ENCODE measurements at places on chromosomes 16 and 17.

DNA sequence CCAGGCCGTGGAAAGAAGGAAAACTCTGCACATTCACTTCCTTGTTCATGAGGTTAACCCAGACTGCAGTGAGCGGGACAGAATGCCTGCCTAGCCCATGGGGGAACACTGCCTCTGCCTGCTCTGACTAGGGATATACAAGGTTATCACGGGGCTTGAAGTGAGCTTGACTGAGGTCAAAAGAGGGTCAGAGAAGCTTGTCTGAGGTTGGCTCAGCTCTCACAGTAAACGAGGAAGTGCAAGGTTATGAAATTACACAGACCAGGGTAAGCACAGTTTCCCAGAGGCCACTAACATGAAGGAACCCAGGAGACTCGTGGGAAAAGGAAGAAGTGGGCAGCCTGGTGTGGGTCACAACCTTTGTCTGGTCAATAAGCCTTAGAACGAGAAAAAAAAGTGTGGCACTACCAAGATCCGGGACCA is 28.7 kb downstream of the HIC1 start:
- DNase-seq = no peak

- DNase-seq = no peak
These were observed 368.5 kb downstream of the KIF2B start for GRCh38 chr17:54191261-54191660.

GRCh38 chr16:83117810-83118209 is 491.0 kb downstream of the CDH13 start:
- no peak for DNase-seq

DNA sequence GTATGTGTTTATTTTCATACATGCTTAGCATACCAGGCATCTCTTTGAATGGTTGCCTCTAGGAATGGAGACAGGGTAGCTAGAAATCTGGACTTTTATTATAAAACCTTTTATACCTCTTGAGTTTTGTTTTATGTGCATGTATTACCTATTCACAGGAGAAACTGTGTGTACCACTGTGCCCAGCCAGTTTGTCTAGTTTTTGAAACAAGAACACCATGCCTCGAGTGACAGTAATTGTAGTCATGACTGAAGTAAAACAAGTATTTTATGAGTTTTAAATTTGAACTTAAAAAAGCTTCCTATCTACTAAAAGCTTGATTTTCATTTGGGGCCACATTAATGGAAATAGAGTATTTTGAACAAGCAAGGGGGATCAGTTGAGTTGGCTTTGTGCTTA is 57.4 kb downstream of the SNTB2 start:
- DNase-seq = no peak

DNA sequence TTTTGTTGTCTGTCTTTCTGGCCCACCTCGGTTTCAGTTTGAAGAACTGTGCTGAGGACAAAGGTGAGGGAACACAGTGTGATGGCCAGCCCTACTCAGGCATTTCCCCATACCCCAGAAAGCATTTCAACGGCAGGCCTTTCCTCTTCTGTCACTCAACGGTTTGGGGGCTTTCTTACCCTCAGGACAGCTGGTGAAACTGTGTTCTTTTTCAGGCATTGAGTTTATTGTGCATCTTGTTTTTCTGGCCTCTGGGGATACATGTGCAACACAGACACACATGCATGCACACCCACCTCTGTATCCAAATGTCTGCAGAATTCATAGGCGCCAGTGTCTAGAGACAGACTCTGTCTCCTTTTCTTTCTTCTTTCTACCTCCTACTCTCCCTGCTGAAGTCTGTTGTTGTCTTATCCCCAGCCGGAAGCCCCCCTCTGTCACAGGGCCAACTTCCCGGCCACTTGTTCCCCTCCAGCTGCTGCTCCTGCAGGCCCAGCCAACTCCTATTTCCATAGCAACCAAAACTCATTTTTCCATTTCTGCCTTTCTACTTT is 17.0 kb downstream of the CHD9 start:
- DNase-seq = no peak

DNA sequence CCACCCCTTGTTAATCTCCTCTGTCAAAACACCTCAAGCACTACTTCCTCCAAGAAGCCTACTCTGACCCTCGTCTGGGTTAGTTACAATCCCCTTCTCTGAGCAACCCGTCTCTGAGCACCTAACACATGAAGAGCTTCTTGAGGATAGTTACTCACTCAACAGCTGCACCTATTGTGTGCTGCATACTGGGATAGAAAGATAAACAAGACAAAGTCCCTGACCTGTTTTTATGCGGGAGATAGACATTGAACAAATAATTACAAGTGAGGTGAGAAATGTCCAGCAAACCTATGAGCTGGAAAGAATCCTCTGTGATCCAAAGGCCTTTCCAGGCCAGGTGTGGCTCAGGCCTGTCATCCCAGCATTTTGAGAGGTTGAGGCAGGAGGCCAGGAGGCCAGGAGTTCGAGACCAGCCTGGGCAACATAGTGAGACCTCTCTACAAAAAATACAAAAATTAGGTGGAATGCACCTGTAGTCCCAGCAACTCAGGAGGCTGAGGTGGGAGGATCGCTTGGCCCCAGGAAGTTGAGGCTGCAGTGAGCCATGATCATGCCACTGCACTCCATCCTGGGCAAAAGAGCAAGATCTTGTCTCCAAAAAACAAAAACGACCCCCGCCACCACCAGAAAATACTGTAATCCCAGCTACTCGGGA is 5.5 kb upstream of the ZNF771 start:
- DNase-seq = no peak

DNA sequence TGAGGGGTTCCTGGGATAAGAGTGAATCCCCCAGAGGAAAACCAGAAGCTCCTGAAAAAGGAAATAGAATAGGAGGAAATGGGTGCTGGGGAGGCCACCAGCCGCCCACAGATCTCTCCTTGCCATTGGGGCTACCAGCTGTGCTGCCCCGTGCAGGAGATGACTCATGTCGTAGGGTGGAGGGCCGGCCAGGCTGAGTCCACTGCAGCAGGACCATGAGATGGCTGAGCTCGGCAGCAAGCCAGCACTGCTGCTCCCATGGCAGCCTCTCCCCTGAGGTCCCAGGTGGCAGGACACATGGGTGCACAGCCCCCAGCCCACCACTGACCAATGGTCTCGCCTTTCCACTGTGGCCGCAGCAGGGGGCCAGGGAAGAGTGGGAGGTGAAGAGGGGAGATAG is 95.5 kb downstream of the GNAO1 start:
- no peak for DNase-seq

DNA sequence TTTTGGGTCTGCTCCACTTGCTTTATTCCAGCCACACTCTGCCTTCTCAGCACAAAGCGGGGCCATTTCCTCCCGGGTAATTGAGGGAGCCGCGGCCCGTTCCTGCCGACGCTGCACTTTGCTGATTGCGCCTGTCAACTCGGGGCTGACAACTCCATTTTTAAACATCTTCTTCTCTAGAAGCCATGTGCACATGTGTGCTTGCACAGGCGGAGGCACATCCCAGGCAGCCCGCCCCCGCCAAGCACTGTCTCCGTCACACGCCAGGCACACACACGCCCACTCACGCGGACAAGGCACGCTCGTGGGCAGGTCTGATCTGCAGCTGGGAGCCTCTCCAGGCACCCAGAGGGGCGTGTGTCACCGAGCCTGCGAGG is 63.2 kb downstream of the ENGASE start:
- no peak for DNase-seq
